CD4-positive, alpha-beta T cell (primary cell): ENCODE measurements at places on chromosomes 2 and 18. TPM values are rescaled to one million over a fixed set of nuclear protein-coding genes. Genes with fewer than 3 reads are reported as not detected.

DNA sequence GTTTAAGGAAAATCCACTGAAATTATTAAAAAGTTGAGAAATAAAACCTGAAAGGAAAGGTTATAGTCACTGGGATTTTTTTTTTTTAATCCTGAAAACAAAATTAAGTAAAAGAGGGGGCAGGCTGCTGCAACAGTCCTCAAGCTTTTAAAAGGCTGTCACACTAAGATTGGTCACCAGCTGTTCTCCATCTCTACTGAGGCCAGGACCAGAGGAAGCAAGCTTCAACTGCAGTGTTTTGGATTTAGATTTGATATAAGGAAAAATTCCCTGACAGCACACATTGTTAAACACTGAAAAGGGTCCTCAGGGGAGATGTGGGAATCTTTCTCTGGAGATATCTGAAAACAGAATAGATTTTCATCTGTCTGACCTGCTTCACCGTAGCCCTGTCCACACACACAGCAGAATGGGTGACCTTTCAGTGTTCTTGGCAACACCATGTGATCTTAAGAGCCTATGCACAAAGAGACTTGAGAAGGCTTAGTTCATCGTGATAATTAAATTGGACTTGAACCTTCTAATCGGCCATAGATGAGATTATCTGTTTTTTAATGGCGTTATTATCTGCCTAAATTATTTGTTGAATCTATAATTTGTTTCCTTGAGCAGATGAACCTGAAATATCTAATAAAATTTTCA lies 132.0 kb upstream of the BOD1L2 start:
- H3K4me1 ChIP-seq = peaks cover 5% of the 10 kb centered on the region
- H3K27me3 ChIP-seq = no peaks in the 10 kb centered on the region
- H3K27ac ChIP-seq = no peak overlapping the region

- H3K36me3 ChIP-seq = no peaks in the 10 kb centered on the region
- no peaks in the 10 kb centered on the region for H3K27me3 ChIP-seq
- DNase-seq = no peak
- H3K4me3 ChIP-seq = no peak overlapping the region
- H3K27ac ChIP-seq = no peak overlapping the region
These were observed 22.4 kb upstream of the SSB start for GRCh38 chr2:169776252-169776761.

Gene DAPL1
- total RNA-seq = not detected

Gene FAHD2B
- 39.3 TPM for total RNA-seq

DNA sequence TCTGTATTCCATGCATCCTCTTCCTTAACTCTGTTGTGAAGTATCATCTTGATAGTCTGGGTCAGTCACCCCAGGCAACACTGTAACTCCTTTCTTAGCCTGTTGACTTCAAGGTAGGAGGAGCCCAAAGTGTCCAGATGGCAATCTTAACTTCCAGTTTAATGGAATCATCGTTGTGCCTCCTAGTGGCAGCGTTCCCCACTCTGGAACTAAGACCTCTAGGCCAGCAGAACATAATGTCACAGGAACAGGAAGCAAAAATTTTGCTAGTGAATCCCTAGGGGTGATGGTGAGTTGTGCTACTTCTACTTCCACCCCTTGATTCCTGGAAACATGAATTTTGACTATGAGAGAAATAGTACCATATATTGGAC lies 11.7 kb downstream of the SGPP2 start:
- no peaks in the 10 kb centered on the region for H3K27me3 ChIP-seq
- no peak for DNase-seq
- no peak overlapping the region for H3K27ac ChIP-seq
- H3K36me3 ChIP-seq = no peaks in the 10 kb centered on the region
- no peak overlapping the region for H3K4me3 ChIP-seq
- H3K4me1 ChIP-seq = no peaks in the 10 kb centered on the region

Gene BOLL
- not detected for total RNA-seq

Gene PUM2
- 95.4 TPM for total RNA-seq

Gene PRKAG3
- total RNA-seq = not detected

GRCh38 chr18:23718243-23718720 lies 29.0 kb downstream of the LAMA3 start:
- no peak overlapping the region for H3K4me3 ChIP-seq
- H3K27me3 ChIP-seq = no peaks in the 10 kb centered on the region
- no peaks in the 10 kb centered on the region for H3K36me3 ChIP-seq
- H3K27ac ChIP-seq = no peak overlapping the region
- H3K4me1 ChIP-seq = peaks cover 1% of the 10 kb centered on the region
- DNase-seq = no peak

Gene TGFA
- total RNA-seq = 0.88 TPM

- H3K4me3 ChIP-seq = no peak overlapping the region
- H3K27me3 ChIP-seq = peaks cover 4% of the 10 kb centered on the region
- no peaks in the 10 kb centered on the region for H3K36me3 ChIP-seq
These were observed 111.5 kb upstream of the CNGA3 start for GRCh38 chr2:98234776-98235175.

Gene ATP8B1
- total RNA-seq = not detected

DNA sequence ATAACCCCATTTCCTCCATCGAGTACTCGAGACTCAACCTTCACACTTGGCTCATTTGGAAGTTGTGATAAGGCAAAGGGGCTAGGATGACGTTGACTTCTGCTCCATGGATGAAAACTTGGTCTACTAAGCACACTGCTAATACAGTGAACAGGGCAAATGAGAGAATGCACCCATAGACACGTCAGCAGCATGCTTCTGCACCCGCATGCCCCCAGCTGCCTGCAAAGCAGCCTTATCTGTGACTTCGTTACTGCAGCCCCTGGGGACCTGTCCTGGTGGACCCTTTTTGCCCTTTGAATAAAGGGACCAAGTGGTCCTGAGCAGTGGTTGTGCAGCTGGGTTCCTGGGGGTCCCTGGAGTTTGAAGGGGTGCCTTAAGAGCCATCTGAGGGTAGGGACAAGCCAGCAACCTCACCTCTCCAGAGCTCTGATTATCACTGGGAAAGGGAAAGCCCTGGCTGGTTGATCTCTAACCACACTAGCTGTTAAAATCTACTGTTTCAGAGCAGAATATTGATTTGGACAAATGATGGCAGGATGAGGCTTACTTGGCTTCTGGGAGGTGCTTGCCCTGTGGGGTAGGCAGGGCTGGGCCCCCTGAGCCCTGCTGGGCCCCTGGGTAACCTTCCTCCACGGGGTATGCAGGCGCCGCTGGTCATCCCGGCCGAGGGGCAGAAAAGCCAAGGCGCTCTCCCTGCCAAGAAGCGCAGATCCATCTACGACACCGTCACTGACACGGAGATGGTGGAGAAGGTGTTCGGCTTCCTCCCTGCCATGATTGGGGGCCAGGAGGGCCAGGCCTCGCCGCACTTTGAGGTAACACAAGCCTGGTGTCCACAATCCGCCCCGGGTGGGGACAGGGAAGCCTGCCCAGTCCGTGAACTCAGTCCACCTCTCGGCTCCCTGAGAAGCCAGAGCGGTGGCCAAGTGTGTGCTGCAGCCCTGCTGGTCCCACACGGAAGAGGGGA lies 37.6 kb upstream of the GPR17 start:
- H3K36me3 ChIP-seq = no peaks in the 10 kb centered on the region
- peaks cover 2% of the 10 kb centered on the region for H3K27me3 ChIP-seq
- H3K27ac ChIP-seq = no peak overlapping the region
- no peak for DNase-seq

DNA sequence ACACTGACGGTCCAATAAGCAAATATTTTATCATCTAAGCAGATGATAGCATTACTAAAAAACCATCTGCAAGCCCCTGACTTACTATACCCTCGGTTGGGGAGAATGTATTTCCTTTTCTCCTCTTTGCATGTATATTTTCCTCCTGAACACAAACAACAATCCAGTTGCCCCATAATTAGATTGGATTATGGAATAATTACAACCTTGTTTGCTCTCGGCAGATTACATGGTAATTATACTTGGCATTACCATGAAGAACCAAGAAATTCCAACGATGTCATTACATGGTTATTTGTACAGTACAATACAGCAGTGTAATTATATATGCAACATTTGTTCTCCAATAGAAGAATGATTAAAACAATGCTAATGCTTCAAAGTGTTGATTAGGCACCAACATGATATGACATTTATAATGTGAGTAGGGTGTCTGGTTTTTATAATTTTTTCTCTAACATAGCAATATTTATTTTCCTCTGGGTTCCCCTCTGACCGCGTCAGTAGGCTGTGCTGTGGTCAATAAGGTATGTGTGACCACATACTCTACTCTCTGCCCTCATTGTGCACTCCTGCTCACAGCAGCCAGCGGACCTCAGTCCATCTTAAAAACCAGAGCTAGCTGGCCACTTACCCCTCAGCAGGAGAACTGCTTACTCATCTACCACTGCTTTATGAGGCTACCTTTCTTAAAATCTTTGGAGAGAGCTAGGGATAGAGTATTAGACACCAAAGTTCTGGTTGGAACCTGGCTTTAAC lies 176.1 kb downstream of the INSIG2 start:
- no peak overlapping the region for H3K4me3 ChIP-seq
- H3K4me1 ChIP-seq = no peaks in the 10 kb centered on the region
- no peaks in the 10 kb centered on the region for H3K36me3 ChIP-seq

DNA sequence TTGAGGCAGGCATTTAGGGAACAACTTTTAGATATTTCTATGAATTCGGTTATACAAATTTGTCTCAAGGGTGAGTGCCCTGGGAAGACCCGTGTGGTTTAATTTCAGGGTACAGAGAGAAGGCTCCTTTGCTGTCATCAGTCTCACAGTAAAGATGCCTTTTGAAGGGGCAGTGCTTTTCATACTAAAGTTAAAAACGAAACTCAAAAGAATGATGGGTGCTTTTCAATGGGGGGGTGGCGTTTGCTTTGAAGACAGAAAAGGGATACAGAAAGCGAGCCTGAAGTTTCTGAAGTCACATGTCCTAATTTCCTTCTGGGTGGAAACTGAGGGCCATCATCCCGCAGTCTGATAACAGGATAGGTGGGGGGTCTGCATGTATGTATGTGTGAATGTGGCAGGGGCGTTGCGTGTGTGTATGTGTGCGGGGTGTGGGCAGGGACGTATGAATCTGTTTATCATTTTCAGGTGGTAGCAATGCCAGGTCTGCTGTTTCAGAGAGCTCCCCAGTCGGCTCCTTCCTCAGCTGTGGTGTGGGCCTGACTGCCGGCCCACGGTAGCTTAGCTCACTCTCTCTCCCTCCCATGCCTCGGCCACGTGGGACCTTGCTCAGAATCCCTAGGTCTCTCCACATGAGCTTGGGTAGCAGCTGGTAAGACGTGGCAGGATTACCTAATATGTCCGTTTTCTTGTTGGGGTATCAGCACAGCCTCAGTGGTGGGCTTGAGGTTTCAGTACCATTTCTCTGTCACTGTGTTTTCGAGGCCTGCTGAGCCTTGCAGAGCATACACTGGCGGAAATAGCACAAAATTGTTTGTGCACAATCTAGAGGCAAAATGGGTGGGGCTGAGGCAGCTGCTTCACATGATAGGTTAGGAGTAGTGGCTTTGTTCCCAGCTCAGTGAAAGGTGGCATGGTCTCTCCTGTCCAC lies 32.7 kb downstream of the ARHGAP25 start:
- peak overlapping the region; percentile 42 for H3K4me3 ChIP-seq
- peak; percentile 60 for DNase-seq
- peak overlapping the region; percentile 93 for H3K27ac ChIP-seq
- H3K4me1 ChIP-seq = peaks cover 91% of the 10 kb centered on the region

Gene KCNK3
- not detected for total RNA-seq

DNA sequence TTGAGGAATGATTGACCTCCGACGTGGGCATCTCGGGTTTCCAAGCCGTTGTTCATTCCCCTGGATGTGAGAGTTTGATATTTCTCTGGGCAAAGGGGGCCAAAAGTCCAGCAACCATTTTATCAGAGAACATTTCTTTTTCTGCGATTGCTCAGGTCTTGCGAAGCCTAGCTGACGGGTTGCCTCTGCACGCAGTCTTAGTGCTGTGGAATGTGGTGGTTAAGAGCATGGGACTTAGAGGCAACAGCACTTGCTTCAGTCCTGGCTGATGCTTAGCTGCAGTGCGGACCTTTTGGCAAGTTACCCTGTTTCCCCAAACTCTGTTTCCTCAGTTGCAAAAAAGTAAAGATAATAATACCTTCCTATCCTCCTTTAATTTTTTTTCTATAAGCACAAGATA lies 45.0 kb downstream of the FAP start:
- no peak for DNase-seq
- no peaks in the 10 kb centered on the region for H3K36me3 ChIP-seq
- H3K27me3 ChIP-seq = peaks cover 10% of the 10 kb centered on the region
- H3K4me1 ChIP-seq = no peaks in the 10 kb centered on the region
- no peak overlapping the region for H3K27ac ChIP-seq

DNA sequence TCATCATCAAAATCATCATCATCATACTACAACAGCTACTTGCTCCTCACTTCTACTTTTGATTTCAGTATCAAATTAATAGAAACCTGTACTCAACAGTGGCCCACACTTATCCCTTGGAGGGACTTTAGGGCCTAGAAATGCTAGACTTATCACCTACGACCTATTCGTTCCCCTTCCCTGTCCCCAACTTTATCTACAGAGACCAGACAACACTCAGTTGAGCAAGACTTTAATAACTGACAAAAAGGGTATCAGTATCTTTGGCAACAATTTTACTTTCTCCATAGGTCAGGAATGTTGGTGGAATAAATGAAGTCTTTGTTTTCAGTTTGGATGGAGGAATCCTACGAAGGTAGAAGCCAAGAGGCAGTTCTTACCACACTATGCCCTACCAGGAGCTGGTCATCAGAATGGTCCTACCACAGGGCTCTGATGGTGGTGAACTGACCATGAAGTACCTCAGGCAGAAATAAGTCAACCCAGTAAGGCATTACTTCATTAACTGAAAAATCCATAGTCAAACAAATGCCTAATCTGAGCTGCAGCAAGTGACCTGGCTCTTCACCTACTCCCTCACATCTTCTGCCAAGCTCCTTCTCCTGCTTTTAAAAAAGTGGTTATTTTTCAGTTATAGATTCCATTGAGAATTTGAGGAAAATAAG lies 26.6 kb downstream of the MBD2 start:
- no peak for DNase-seq
- no peaks in the 10 kb centered on the region for H3K4me1 ChIP-seq
- no peak overlapping the region for H3K27ac ChIP-seq
- no peak overlapping the region for H3K4me3 ChIP-seq
- H3K27me3 ChIP-seq = no peaks in the 10 kb centered on the region
- H3K36me3 ChIP-seq = peaks cover 33% of the 10 kb centered on the region

- no peak overlapping the region for H3K27ac ChIP-seq
- DNase-seq = no peak
- H3K36me3 ChIP-seq = no peaks in the 10 kb centered on the region
- no peaks in the 10 kb centered on the region for H3K27me3 ChIP-seq
These were observed 5.4 kb downstream of the EPC2 start for GRCh38 chr2:148649936-148650335.
